T-helper 2 cell (primary cell): ENCODE measurements at places on chromosomes 11 and 22.

- no peak for DNase-seq
These were observed 39.3 kb downstream of the ALX4 start for GRCh38 chr11:44270403-44271273.

DNA sequence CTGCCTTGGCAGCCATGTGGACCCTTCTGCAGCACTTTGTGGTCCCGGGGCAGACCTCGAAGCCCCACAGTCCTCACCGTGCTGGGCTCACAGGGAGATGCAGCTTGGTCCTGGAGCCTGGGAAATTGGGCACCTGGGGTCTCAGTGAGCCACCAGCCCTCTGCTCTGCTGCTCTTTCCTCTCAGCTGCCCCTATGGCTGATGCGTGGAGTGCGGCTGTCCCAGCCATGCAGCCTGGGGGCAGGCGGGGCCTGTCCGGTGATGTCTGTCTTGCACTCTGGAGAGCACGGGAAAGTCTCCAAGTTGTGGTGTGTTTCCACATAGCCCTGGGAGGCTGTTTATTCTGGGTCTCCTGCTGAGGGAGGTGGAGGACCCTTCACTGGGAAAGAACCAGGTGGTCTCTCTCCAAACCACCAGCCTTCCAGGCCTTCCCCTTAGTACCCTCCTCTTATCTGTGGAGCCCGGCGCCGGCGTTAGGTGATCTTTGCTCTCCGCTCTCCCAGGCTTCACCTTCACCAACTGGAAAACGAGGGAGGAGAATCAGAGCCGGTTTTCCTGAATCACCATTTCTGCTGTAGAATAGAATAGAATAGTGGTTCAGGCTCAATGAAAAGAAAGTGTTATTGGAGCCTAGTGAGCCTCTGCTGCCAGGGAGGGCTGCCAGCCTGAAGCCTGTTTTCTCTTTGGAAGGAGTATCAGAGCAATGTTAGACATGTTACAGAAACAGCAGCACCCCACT is 41.2 kb upstream of the GRAMD4 start:
- no peak for DNase-seq

DNA sequence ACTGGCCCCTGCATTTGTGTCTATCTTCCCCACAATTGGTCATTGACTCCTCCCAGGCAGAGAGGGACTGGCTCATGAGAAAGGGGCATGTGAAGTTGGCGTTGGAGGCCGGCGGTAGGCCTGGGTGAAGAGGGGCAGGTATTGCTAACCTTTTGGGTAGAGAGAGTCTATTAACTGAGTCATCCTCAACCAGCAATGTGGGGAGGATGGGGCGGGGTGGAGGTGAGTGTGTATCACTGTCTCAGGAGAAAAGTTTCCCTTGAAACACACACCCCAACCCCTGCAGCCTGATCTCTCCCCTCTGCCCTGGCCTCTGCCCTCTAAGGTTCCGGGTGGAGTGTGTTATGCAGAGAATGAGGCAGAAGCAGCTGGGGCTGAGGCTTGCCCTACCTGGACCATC is 60.1 kb upstream of the PHF21B start:
- DNase-seq = no peak

DNA sequence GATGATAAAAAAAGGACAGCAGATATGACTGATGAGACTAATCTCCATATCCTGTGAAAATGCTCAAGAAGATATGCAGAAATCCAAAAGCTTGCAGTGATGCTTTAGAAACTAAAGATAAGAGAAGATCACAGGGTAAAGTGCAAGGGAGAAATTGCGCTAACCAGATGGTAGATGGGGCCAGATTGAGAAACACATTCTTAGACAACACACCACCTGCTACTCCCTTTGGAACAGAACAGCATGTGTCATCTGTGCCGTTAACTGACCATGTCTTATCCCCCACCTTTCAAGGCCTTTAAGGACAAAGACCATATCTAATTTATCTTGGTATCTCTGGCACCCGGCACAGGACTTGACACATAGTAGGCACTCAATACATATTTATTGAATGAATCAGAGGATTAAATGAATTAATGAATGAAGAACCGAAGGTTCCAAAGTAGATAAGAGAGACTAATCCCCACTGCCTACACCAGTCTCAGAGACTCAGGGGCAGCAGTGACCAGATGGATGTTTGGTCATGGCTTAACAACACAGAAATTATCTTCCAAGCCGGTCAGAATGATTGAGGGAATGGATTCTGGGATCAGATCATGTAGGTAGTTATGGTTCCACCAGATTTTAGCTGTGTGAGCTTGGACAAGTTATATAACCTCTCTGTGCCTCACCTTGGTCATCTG is 12.3 kb upstream of the P2RY2 start:
- no peak for DNase-seq
